ENCODE measurements at places on chromosomes 1 and 21.

DNA sequence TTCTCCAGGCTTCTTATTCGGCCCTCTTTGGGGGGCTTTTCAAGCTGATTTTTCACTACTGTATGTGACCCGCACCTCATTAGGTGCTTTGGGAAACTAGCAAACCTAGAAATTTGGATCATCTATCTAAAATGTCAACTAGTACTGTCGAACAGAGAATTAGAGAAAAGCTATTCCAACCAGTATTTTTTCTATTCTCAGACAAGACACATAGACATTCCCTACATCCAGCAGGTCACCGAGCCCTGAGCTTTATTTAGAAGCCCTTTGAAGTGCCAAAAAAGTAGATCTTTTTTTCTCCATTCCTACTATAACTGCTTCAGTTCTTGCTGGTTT, 310 bp upstream of the SSR2 start:
- DNase-seq = no peak

GRCh38 chr1:6771441-6771769, 13.8 kb upstream of the CAMTA1 start:
- DNase-seq = no peak

- no peak for DNase-seq
Observed at GRCh38 chr1:233440951-233441401, 113.5 kb downstream of the MAP3K21 start.

DNA sequence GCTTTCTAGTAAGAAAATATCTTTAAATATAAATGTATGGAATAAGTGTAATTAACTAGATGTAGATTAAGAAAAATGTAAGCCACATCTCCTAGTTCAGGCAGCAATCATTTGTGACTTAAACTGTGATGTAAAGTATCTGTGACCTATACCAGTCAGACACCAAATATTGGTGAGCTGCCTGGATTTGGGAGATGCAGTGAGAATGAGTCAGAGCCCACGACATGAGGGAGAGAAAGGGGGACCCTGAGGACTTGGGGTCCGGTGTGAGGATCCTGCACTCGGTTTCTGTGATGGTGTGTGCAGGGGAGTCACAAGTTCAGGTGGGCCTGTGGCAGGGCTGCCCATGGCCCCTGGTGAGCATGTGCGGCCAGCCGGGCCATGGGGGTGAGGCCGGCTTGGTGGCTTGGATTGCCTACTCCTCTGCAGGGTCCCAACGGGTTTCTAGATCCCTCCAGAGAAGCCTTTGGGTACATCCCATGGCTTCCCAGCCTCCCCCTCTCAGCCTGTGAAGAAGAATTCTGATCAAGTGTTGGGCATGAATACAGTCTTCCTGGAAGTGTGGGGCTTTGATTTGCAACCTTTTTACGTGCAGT, 19.0 kb upstream of the ABCG1 start:
- DNase-seq = no peak

- no peak for DNase-seq
Observed at GRCh38 chr1:232317350-232317749, 312.6 kb downstream of the SIPA1L2 start.

GRCh38 chr1:7447093-7447492, 324.0 kb upstream of the VAMP3 start:
- DNase-seq = no peak

GRCh38 chr1:18913065-18913835, 10.9 kb upstream of the ALDH4A1 start:
- peak; percentile 70 for DNase-seq

DNA sequence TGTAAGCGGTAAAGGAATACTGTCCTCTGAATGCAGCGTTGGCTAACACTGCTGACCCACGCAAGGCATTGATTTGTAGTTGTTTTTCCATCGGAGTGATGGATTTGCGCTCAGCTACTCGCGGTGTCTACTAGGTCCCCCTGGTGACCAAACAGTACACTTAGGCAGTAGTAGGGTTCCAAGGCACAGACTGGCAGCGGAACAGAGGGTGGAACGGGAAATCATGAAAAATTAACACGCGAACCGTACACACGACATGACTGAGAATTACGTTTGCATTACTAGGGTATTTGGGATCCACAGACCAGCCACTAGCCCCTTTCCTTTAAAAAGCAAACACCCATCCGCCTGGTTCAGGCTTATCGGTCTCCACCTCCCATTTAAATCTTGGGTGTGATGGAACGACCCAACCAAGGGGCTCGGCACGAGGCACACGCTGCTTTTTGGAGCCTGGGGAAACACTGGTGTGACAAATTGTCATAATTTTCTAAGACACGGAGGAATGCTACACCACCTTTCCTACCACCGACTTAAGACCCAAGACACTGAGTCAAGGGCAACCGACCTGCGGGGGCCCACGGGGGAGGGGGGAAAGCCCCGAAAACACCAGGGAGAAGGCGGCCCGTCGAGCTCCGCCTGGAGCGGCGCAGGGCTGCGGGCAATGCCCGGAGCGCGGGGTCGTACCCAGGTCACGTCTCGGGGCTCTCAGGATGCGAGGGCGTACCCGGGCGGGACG, 699 bp downstream of the DIPK1A start:
- peak; percentile 63 for DNase-seq

- no peak for DNase-seq
Observed at GRCh38 chr1:58670181-58670580, 29.7 kb downstream of the MYSM1 start.

GRCh38 chr1:167094690-167095089, 815 bp downstream of the STYXL2 start:
- DNase-seq = no peak

DNA sequence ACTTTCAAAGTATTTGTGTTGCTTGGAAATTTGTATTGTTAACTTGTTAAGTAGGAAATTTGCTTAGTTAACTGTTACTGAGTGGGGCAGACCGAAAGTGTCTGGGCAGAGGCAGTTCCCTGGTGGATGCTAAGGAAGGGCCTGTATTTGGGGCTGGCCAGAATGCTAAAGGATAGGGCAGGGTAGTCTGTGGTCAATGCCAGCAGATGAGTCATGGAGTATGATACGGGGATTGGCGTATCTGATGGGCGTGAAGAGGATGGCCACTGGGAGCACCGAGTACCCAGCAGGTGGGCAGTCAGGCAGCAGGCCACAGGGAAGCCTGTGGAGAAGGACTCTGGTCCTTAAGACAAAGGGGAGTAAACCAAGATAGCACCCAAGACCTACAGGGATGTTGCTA, 46.6 kb upstream of the SCAF4 start:
- no peak for DNase-seq

DNA sequence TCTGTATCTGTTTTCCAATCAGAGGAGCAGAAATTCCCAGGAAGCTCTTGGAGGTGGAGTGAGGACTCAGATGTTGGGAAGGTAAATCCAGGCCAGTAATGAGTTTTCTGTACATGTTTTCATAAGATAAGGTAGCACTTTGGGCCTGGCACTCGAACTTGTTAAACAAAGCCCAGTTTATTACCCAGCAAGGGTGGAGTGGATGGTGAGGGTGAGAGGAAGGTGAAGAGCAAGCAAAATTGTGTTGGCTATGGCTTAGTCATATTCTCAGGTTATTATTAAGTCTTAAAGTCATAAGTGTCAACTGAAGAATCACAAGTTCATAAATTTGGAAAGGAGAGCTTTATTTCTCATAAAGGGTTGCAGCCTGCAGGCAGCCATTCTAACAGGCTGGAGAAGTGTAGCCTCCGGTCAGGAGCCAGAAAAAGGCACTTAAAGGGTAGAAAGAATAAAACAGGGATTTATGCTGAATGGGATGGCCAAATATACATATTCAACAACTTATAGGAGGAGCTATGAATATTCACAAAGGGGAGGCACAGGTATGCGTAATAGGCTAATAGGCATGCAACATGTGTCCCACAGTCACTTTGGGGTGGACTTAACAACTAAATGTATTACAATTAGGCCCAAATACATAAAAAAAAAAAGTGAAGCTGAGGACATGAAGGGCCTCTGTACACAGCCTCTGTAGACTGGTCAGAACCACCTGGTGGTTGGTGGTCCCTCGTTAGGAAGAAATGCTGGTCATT, 523.9 kb downstream of the LMO4 start:
- DNase-seq = no peak

GRCh38 chr1:228998179-228998578, 262.9 kb downstream of the RHOU start:
- DNase-seq = no peak

GRCh38 chr1:114428083-114428754, 82.8 kb downstream of the TRIM33 start:
- DNase-seq = peak; percentile 9

- no peak for DNase-seq
Observed at GRCh38 chr1:220943319-220943996, 64.2 kb downstream of the HLX start.

DNA sequence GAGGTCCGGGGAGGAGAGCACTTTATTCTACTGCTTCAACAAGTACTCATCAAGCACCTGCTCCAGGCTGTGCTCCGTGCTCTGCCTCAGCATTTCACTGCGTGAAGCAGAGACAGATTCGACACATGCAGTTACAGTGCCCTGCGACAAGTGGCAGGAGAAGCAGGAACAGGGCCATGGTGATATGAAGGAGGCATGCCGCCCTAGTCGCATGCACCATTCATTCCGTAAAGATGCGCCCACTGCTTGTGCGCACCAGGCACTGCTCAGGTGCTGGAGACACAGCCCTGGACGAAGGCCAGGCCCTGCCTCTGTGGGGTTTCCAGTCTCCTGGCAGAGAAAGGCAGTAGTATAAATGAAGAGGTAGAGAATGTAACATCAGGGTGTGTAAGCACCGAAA, 206.6 kb downstream of the HIVEP3 start:
- no peak for DNase-seq

GRCh38 chr1:5938101-5938646, 54.1 kb downstream of the NPHP4 start:
- DNase-seq = no peak

DNA sequence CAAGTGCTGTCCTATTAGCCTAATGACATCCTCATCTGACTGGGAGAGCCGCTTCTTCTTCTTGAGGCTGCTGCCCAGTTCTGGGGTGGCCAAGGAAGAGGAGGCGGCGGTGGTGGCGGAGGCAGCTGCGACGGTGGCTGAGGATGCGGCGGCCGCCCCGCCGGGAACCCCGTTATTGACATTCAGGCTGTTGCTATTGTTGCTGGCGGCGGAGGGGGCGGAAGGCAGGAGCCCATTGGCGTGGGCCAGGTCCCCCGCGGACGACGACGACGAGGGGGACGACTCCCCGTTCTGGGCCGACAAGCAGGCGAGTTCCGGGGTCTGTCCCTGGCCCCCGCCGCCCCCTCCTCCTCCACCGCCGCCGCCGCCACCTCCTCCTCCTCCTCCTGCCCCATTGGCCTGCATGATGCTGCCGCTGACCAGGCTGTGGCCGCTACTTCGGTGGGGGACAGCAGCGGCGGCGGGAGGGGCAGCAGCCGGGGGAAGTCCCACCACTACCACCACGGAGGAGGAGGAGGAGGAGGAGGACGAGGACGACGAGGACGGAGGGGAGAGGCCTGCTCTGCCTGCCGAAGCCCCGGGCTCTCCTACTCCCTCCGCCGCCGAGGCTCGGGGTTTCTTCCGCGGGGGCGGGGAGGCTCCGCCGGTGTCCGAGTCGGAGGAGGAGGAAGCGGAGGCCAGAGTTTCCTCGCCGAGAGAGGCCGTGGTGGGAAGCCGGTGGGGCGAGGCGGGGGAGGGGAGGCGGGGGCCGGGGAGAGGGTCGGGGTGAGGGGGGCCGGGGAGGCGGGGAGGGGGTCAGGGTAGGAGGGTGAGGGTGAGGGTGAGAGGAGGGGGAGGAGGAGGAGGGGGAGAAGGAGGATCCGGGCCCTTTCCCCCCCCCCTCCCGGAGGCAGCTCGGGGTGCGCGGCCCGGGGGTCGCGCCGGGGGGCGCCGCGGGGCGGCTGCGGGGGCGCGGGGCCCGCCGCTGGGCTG, 610 bp downstream of the WDR26 start:
- no peak for DNase-seq

- DNase-seq = no peak
Observed at GRCh38 chr21:21183092-21183491, 184.9 kb downstream of the NCAM2 start.

DNA sequence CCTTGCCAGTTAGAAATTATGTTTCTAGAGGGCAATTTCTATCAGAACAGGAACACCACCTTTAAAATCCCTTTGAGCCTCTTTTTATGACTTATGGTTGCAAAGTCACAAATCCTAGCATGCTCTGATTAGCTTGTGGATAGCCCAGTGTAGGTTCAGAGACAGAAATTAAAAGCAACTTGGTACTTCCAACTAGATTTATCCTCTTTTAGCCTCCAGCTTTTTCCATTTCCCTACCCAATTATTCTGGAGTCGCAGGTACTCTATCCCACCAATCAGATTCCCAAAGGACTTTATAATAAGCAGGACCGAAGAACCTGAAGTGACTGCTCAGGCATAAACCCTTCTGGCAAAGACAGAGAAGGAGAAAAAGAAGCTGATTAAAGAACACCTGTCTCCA, 33.4 kb upstream of the LRRC53 start:
- DNase-seq = no peak

- DNase-seq = no peak
Observed at GRCh38 chr1:156437037-156437867, 63.3 kb downstream of the MEF2D start.

DNA sequence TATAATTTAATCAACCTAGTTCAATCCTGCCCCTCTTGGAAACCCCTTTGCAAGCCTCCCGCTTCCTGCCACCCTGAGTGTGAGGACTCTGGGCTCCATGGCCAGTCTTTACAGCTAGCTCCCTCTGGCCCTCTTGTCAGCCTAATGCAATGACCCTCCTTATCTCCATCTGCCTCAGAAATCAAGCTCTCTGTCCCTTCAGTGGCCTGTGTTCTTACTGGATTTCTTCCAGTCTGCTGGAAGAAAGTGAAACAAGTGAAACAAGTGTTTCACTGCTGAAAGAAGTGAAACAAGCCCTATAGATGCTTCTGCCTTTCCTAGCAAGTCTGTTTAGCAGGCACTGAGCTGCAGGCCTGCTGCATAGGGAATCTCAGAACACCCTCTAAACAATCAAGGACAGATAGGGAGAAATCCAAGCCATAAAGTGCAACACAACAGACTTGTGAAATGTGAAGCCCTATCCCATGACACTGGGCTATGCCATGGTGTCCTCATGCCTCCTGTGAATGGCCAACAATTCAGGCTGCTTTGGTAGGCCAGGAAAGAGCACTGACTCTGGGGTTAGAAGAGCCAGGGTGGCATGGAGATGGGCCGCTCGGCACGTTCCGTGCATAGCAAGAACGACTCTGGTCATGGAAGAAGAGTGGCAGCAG, 55.9 kb downstream of the FAM163A start:
- DNase-seq = no peak

All from activated CD4-positive, alpha-beta T cell treated with anti-CD3 and anti-CD28 coated beads, Interleukin-2, amount 50 U/mL, for 24 hours (primary cell).